CD4-positive, alpha-beta memory T cell (primary cell): ENCODE measurements at places on chromosomes 1 and 21.
A peak's percentile ranks its signal among the peaks of the same experiment; 100 is the strongest.

- no peak for DNase-seq
Measured at GRCh38 chr1:209162651-209163050, 420.9 kb upstream of the CAMK1G start.

DNA sequence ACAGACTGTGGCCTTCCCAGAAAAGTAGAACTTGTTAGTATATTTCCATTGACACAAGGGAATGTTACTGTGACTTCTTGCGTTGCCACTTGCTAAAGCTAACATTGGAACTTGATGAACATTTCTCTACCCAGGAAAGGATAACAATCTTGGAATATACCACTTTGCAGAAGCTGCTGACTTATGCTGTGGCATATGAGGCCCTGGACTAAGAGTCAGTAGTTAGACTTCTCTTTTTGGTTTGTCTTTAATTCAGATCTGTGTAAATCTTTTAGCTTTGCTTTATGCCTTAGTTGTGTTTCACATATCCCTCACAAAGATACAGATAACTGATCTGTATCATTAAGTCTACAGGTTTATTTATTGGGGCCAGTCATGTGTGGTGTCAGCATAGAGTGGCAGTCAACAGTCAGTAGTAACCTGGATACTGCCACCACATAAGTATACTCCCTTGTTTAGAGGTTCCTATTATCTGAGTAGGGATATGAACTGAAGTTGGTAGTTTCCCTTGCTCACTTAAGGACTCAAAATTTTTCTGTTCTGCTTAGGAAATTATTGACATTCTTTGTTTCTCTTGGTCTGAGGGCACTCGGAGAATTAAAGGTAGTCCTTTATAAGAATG lies 14.7 kb downstream of the RNF2 start:
- no peak for DNase-seq

- DNase-seq: no peak
Measured at GRCh38 chr1:68010090-68010489, 40.3 kb downstream of the DIRAS3 start.

DNA sequence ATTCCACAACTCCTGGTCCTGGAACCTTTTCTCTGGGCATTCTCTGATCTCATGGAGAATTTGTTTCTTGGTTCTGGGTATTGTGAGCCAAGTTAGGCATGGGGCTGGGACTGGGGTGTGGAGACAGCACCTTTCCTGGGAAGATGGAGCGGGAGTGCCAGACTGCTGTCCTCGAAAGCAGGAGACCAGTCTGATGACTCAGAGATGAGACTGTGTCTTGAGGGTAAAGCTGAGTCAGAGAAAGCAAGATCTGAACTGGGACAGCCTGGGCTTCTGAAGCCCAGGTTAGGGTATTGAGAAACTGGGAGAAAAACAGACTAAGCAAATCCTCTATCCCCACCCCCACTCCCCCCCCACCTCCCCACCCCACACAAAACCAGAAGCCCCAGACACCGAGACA lies 2.2 kb upstream of the KANK4 start:
- DNase-seq: no peak

DNA sequence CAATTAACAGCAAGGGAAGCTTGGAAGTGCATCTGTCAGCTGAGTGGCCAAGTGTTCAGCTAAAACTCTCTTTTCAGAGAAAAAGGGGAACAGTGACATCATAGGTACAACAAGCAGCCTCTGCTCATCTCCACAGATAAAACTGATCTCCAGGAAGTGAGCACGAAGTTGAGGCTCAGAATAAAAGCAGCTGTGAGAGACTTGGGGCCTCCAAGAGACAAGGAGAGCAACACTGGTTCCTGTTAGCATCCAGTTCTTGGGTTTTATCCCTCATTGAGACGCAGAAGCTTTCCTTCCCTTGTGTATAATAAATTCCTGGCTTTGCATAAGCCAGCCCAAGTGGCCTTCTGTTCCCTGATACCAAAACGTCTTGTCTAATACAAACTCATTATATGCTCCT lies 20.0 kb upstream of the CNN3 start:
- DNase-seq: no peak

DNA sequence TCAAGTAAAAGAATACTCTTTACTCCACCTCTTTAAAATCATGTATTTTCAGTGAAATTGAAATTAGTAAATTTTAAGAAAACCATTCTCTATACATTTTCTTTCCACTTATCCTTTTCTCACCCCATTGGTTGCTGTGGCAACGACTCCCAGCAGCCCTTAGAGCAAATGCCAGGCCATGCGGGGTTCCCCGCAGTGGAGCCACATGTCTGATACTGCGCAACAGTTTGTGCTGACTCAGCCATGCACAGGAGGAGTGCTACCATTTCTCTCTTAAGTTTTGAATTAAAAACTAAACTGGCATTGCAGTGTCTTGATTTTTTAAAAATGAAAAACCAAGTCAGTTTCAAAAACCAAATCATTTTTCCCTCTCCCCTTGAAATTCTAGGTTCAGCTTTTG lies 214.1 kb upstream of the L1TD1 start:
- no peak for DNase-seq

DNA sequence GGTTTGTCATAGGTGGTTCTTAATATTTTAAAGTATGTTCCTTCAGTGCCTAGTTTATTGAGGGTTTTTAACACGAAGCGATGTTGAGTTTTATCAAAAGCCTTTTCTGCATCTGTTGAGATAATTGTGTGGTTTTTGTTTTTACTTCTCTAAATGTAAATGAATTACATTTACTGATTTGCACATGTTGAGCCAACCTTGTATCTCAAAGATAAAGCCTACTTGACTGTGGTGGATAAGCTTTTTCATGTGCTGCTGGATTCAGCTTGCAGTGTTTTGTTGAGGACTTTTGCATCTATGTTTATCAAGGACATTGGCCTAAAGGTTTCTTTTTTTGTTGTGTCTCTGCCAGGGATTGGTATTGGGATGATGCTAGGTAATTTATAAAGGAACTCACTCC lies 142.5 kb downstream of the PRDM2 start:
- no peak for DNase-seq

- no peak for DNase-seq
Measured at GRCh38 chr1:202203238-202204039, 9.8 kb downstream of the LGR6 start.

DNA sequence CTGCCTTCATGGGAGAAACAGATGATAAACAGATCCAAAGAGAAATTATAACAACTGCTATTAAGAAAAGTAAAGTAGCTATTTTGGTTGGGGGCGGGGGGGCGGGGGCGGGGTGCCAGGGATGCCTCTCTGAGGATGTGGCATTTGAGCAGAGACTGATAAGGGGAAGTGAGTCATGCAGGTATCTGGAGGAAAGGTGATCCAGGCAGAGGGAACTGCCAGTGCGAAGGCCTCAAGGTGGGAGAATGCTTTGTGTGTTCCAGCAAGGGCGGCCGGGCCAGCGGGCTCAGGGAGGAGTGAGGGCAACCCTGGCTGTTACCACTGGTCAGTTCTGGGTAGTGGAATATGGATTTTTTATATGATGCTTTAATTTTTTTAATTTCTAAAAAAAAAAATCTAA lies 7.0 kb upstream of the TNFRSF1B start:
- peak; percentile 48 for DNase-seq

GRCh38 chr1:163440090-163440489 lies 118.3 kb downstream of the NUF2 start:
- no peak for DNase-seq

- no peak for DNase-seq
Measured at GRCh38 chr1:102190429-102190828, 193.7 kb upstream of the OLFM3 start.

DNA sequence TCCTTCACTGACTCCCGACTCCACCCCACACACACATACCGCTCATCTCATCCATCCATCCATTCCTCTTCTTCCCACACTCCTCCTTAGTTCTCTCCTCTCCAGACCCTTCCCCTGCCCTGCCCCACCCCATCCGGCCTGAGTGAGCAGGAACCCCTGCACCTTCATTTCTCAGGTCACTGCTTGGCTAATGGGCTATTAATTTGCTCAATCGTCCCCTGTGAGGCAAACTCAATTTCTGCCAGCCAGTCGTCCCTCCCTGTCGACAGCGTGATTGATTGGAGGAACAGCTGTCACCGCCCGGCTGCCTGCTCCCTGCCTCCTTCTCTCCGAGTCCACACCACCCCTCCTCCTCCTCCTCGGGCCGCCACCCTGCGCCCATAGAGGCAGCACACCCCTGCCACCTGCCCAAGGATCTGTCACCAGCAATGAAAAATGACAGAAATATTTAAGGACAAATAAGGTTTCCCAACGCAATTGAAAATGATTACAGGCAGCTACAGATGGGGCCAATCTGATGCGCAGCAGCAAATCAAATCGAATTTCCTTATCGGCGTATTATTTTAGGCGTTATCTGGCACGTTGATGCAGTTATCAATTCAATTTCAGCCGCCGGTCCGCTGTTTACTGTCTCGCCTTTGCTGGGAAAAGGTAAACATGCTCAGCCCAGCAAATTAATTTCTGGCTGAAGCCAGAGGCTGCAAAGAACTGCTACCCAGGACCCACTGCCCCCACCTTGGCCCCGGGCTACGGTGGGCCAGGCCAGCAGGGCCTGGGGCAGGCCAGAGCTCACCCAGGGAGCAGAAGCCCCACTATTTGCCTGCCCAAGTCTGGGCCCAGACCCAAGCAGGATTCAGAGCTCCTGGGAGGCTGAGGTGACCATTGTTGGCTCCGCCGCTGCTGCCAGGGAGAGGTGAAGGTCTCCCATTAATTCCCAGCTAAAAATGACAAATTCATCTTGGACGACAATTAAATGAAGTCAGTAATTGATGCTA lies 71.3 kb downstream of the TMEM53 start:
- no peak for DNase-seq
